ENCODE measurements at places on chromosomes 7 and 10. TPM values are rescaled to one million over a fixed set of nuclear protein-coding genes. Genes with fewer than 3 reads are reported as not detected.

The GPR15LG gene
- not detected for polyA plus RNA-seq

The TCERG1L gene
- polyA plus RNA-seq: not detected

The AKR1C4 gene
- not detected for polyA plus RNA-seq

DNA sequence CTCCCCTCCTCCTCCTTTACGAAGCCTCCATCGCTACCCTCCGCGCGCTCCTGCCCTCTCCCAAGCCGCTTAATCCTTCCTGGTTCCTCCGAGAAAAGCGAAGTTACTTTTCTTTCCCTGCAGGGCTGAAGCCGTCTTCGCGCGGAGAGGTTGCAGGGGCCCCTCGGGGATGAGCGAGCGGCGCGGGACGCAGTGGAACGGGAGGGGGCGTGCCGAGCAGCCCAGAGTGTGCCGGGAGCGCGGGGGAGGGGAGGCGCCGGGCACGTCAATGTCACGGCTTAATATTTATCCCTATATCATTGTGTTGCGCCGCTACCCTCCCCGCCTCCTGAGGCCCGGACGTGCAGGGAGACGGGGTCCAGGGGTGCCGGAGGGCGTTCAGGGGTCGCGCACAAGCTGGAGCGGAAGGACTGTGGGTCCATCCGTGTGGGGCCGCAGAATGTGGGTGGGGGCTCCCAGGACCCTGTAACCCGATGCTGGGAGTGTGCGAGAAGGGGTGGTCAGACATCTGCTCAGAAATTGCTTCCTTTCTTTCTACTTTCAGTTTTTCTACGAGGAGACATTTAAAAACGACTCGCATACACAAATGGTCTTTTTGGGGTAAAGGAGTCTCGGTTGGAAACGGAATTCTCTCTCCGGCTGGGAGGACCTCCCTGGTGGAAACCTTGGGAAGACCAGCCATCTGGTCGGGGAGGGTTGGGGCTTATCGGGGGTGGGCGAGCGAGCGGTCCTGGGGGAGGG, 2.4 kb downstream of the CDK6 start:
- peak overlapping the region; percentile 65 for H3K27ac ChIP-seq
- DNase-seq: peak; percentile 82
- peaks cover 29% of the 10 kb centered on the region for H3K4me1 ChIP-seq
- H3K36me3 ChIP-seq: no peaks in the 10 kb centered on the region
- H3K27me3 ChIP-seq: no peaks in the 10 kb centered on the region
- H3K4me3 ChIP-seq: peak overlapping the region; percentile 90

DNA sequence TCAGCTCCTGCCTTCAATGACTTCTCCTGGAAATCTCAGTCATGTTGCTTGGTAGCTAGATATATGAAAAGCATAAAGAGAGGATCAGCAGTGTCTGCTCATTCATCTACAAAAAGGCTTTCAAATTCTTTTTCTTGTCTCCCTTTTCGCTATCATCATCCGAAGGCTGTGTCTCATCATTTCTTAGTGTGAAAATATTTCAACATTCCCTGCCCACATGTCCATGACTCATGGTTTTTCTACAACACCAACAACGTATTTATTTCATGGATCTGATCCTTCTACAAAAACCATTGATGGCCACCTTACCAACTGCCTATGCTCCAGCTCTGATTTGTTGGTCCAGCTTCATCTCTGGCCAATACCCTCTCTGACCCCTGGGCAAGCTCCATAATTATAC, 472.5 kb upstream of the GHITM start:
- no peaks in the 10 kb centered on the region for H3K27me3 ChIP-seq
- H3K36me3 ChIP-seq: no peaks in the 10 kb centered on the region
- H3K4me1 ChIP-seq: no peaks in the 10 kb centered on the region
- H3K27ac ChIP-seq: no peak overlapping the region

- H3K27me3 ChIP-seq: no peaks in the 10 kb centered on the region
- H3K4me1 ChIP-seq: no peaks in the 10 kb centered on the region
- no peaks in the 10 kb centered on the region for H3K36me3 ChIP-seq
- DNase-seq: no peak
These were observed 58.6 kb downstream of the PLXDC2 start for GRCh38 chr10:19874791-19875190.

GRCh38 chr10:58691528-58691927, 178.9 kb downstream of the BICC1 start:
- H3K4me3 ChIP-seq: no peak overlapping the region
- no peak overlapping the region for H3K27ac ChIP-seq
- DNase-seq: no peak

DNA sequence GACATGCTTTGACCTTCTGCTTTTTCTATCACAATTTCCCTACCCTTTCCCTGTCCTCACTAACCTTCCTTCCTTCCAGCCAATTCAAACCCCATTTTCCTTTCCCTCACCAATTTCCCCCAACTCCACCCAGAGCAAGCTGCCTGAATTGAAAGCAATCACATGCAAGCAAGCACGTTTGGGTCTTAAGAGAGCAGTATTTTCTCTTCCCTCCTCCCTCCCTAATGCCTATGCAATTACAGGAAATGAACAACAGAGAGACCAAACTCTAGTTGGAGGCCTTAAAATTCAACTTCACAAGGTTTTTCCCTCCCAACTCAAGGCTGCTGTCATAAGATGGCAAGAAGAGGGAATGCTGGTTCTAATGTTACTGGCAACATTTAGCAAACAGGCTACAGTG, 117.2 kb downstream of the MYOF start:
- no peak overlapping the region for H3K27ac ChIP-seq
- H3K27me3 ChIP-seq: no peaks in the 10 kb centered on the region

DNA sequence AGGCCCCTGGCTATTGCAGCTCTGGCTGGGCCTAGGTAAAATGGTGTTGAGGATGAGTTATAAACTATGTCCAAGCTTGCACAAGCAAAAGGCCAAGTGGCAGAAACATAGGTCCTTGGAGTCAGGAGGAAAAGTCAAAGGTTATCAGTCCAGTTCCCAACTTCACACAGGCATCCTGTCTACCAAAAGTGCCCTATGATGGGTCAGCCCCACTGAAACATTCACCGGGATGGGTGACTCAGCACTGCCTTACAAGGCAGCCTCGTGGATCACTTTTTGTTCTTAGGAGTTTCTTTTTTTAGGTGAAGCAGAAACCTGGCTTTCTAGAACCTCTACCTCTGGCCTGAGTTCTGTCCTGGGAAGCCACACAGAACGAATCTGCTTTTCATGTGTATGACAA, 158.8 kb upstream of the LYZL2 start:
- no peak overlapping the region for H3K4me3 ChIP-seq
- no peaks in the 10 kb centered on the region for H3K36me3 ChIP-seq
- no peak for DNase-seq
- H3K27ac ChIP-seq: no peak overlapping the region
- H3K4me1 ChIP-seq: peaks cover 11% of the 10 kb centered on the region

- no peak for DNase-seq
- no peak overlapping the region for H3K4me3 ChIP-seq
- no peak overlapping the region for H3K27ac ChIP-seq
- no peaks in the 10 kb centered on the region for H3K4me1 ChIP-seq
These were observed 136.4 kb upstream of the ODAD2 start for GRCh38 chr10:28135258-28135657.

GRCh38 chr7:46387646-46388045, 466.6 kb upstream of the IGFBP3 start:
- H3K4me3 ChIP-seq: no peak overlapping the region

- no peaks in the 10 kb centered on the region for H3K27me3 ChIP-seq
- no peaks in the 10 kb centered on the region for H3K4me1 ChIP-seq
- no peak overlapping the region for H3K4me3 ChIP-seq
- no peak overlapping the region for H3K27ac ChIP-seq
- DNase-seq: no peak
These were observed 3.5 kb downstream of the STK31 start for GRCh38 chr7:23713285-23714149.

DNA sequence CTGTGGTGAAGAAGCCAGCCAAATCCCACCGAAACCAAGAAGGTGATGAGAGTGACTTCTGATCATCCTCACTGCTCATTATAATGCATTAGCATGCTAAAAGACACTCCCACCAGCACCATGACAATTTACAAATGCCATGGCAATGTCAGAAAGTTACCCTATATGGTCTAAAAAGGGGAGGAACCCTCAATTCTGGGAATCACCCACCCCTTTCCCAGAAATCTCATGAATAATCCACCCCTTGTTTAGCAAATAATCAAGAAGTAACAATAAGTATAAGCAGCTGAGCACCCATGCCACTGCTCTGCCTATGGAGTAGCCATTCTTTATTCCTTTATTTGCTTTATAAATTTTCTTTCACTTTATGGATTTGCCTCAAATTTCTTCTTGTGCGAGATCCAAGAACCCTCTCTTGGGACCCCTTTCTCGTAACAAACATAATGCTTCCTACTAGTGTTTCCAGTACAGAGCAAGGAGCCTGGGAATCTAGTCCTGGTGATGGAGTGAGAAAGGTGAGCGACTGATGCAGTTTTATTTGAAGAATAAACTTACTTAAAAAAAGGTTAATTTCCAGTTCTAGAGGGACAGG, 18.4 kb upstream of the EXOC6 start:
- H3K4me1 ChIP-seq: peaks cover 17% of the 10 kb centered on the region
- no peak for DNase-seq
- no peaks in the 10 kb centered on the region for H3K36me3 ChIP-seq
- H3K27me3 ChIP-seq: no peaks in the 10 kb centered on the region

The PIP gene
- polyA plus RNA-seq: not detected

- no peaks in the 10 kb centered on the region for H3K27me3 ChIP-seq
- H3K4me1 ChIP-seq: no peaks in the 10 kb centered on the region
- no peak overlapping the region for H3K4me3 ChIP-seq
These were observed 32.0 kb downstream of the PRLHR start for GRCh38 chr10:118563373-118563890.

- H3K27me3 ChIP-seq: peaks cover 2% of the 10 kb centered on the region
- no peak overlapping the region for H3K4me3 ChIP-seq
These were observed 6.3 kb downstream of the MYOF start for GRCh38 chr10:93475871-93476270.

The TMEM196 gene
- not detected for polyA plus RNA-seq

GRCh38 chr10:97825020-97825760, 24.5 kb upstream of the GOLGA7B start:
- no peak overlapping the region for H3K27ac ChIP-seq
- H3K4me1 ChIP-seq: no peaks in the 10 kb centered on the region
- no peaks in the 10 kb centered on the region for H3K27me3 ChIP-seq
- H3K4me3 ChIP-seq: no peak overlapping the region
- H3K36me3 ChIP-seq: no peaks in the 10 kb centered on the region

GRCh38 chr10:6014241-6014761, 37.0 kb upstream of the IL15RA start:
- H3K36me3 ChIP-seq: no peaks in the 10 kb centered on the region
- DNase-seq: peak; percentile 79
- H3K4me1 ChIP-seq: peaks cover 9% of the 10 kb centered on the region
- H3K27ac ChIP-seq: peak overlapping the region; percentile 57
- no peak overlapping the region for H3K4me3 ChIP-seq

The SYT15B gene
- polyA plus RNA-seq: 0.04 TPM

The CHAT gene
- polyA plus RNA-seq: not detected

GRCh38 chr7:129862682-129863081, 90.1 kb downstream of the UBE2H start:
- H3K36me3 ChIP-seq: peaks cover 3% of the 10 kb centered on the region
- H3K27ac ChIP-seq: no peak overlapping the region
- no peaks in the 10 kb centered on the region for H3K27me3 ChIP-seq
- no peak overlapping the region for H3K4me3 ChIP-seq
- H3K4me1 ChIP-seq: peaks cover 46% of the 10 kb centered on the region

The CASTOR2 gene
- polyA plus RNA-seq: 1.8 TPM

DNA sequence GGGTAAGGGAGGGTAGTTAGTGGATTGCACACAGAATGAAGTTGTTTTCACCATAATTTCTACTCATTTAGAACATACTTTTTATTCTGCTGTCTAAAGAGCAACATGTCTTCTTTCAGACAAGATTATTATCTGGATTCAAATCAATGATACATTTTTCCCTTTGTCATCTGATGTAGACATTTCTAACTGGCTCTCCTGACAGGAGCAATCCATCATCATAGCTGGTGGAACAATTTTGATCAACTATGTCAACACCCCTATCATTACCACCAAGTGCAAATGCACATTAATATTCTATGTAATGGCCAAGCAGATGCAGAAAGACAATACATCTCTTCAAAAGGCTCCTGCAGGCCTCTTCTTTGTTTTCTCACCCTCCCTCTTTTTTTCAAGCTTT, 672.9 kb upstream of the LRRTM3 start:
- no peak overlapping the region for H3K27ac ChIP-seq
- no peaks in the 10 kb centered on the region for H3K36me3 ChIP-seq
- no peak for DNase-seq
- no peak overlapping the region for H3K4me3 ChIP-seq
- H3K27me3 ChIP-seq: no peaks in the 10 kb centered on the region

The OR13A1 gene
- 5.8 TPM for polyA plus RNA-seq

DNA sequence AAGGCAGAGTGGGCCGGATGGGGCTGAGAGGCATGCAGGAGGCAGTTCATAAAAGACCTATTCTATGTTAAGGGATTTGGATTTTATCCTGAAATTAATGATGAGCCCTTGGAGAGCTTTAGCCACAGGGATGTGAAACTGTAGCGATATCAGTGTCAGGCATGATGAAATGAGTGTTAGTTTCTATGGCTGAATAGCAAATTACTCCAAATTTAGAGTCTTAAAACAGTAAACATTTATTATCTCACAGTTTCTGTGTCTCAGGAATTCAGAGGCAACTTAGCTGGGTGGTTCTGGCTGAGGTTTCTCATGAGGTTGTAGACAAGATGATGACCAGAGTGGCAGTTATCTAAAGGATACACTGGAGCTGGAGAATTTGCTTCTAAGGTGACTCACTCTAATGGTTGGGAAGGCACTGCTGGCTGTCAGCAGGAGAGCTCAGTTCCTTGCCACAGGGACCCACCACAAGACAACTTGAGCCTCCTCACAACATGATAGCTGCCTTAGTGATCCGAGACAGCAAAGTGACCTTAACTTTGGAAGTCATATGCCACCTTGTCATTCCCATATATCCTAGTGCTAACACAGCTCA, 36.7 kb upstream of the SFTPD start:
- no peak for DNase-seq
- no peak overlapping the region for H3K4me3 ChIP-seq
- no peaks in the 10 kb centered on the region for H3K27me3 ChIP-seq
- H3K36me3 ChIP-seq: no peaks in the 10 kb centered on the region
- H3K4me1 ChIP-seq: peaks cover 9% of the 10 kb centered on the region

- H3K27ac ChIP-seq: no peak overlapping the region
- no peaks in the 10 kb centered on the region for H3K27me3 ChIP-seq
- no peak overlapping the region for H3K4me3 ChIP-seq
- H3K36me3 ChIP-seq: no peaks in the 10 kb centered on the region
- H3K4me1 ChIP-seq: no peaks in the 10 kb centered on the region
These were observed 451.4 kb upstream of the POM121L12 start for GRCh38 chr7:52584041-52584440.

The EPDR1 gene
- not detected for polyA plus RNA-seq
